ENCODE measurements at places on chromosomes 6 and 20.

GRCh38 chr20:43379239-43379917 lies 78.3 kb upstream of the SRSF6 start:
- DNase-seq: no peak

GRCh38 chr6:30703011-30703410 lies 12.2 kb upstream of the NRM start:
- DNase-seq: no peak

DNA sequence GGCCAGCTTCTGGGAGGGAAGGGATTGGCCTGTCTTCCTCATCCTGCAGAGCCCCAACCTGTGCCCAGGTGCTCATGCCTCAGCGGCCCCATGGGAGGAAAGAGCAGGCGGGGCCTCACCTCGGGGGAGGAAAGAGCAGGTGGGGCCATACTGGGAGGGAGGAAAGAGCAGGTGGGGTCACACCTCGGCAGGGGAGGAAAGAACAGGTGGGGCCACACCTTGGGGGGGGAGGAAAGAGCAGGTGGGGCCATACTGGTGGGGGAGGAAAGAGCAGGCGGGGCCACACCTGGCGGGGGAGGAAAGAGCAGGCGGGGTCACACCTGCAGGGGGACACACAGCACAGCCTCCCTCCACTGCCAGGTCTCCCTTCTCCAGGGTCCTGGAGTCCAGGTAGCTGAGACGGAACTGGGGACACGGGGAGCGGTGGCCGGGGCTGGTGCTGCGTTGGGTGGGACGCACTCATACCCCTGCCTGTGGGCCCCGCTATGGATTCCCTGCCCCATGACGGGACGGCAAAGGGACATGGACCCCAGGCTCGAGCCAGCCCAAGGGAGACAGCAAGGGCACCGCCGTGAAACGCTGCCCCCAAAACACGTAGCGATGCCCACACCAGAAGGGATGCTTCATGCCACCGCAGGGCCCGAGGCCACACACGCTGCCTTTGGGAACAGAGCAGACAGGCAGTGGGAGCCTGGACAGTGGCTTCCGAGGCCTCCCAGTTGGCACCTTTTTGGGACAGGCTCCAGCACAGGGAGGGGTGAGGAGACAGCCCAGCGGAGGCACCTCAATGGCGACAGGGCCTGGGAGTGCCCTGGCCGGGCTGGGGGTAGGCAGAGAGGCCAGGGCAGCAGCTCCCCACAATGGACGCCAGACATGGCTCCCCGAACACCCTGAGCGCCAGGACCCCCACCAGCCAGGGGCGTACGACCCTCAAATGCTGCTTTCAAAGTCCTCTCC lies 43.3 kb upstream of the CHRNA4 start:
- no peak for DNase-seq

- no peak for DNase-seq
Measured at GRCh38 chr20:40519918-40520317, 169.1 kb downstream of the MAFB start.

GRCh38 chr20:51978070-51978501 lies 175.8 kb upstream of the SALL4 start:
- no peak for DNase-seq

- DNase-seq: no peak
Measured at GRCh38 chr20:57586370-57586793, 25.5 kb downstream of the PCK1 start.

DNA sequence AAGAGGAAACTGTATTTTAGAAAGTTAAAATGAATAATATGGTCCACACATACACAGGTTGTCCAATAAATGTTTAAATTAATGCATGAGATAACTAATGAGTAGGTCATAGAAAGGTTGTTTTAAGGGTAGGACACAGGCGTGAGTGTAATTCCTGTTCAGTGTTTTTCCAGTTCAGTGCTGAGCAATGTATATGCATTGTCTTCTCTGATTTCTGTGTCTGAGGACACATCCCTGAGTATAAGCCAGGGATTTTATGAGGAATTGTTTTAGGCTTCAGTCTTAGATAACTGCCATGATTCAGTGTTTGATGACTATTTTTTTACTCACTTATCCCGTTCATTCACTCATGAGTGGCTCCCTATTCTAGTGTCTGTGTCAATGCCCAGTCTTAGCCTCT lies 298.5 kb upstream of the TBX18 start:
- no peak for DNase-seq

DNA sequence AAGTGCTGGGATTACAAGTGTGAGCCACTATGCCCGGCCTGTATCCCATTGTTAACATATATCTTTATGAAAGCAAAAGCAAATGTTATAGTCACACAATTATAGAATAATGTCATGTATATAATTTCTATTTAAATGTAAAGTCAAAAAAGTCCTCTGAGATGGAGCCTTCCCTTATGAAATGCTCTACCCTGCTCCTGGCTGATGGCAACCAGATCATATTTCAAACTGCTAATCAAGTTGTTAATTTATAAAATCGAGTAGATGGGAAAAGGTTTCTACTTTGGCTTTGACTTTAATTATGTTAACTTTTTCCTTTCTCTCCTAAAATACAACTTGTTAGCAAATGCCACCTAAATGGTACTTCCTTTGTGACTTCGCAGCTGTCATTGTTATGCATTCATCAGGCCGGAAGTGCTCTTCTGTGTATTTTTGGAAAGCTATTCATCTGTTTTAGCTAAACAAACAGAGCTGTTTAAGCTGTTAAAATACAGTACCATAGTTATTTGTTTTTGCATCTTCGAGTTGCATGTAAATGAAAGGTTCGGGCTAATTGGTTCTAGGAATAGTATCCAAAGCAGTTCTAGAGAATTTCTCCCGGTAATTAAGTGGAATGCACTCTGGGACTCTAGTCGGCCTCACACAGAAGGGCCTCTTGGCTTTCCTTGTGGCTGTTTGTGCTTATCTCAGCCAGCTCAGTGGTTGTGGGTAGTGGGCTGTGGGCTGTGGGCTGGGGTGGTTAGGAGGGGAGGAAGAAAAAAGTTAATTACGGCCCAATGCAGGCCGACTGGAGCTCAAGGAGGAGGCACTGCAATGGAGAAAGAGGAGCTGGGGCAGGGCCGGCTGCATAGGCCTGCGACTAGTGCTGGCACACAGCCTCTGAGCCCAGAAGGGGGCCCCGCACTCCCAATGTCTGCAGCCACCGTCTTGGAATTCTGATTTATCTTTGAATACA lies 34.8 kb downstream of the SLC35D3 start:
- no peak for DNase-seq

- no peak for DNase-seq
Measured at GRCh38 chr6:163324688-163325389, 89.7 kb upstream of the QKI start.

DNA sequence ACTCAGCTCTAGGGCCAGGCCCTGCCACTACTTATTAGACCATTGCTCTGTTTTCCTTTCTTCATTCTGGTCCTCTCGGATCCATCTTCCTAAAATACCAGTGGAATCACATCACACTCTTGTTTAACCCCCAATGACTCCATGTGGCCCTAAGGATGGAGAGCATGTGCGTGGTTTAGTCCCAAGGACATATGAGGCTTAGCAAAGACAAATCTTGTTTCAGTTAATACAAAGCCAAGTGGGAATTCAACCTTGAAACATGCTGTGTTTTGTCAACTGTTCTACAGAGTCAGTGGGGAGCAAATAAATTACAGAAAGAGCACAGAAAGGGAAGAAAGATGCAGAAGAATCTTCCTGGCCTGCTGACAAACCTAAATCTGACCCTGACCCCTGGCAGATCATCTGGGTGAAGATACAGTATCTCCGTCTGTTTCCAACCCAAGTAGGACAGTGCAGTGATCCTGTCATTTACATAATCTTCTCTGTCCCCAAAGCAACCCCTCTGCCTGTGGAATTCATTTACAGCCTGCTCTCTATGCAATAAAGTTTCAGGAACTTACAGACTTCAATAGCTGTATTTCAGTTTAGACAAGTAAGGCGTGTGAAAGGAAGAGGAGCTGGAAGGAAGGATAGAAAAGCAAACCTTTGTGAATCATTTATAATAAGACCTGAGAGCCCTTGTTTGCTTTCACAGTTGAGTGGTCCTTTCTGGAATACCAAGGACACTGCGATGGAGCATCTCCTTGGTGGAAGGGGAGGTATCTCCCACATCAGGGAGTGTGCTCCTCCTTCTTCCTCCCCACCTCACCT lies 144.0 kb downstream of the THBS2 start:
- no peak for DNase-seq

DNA sequence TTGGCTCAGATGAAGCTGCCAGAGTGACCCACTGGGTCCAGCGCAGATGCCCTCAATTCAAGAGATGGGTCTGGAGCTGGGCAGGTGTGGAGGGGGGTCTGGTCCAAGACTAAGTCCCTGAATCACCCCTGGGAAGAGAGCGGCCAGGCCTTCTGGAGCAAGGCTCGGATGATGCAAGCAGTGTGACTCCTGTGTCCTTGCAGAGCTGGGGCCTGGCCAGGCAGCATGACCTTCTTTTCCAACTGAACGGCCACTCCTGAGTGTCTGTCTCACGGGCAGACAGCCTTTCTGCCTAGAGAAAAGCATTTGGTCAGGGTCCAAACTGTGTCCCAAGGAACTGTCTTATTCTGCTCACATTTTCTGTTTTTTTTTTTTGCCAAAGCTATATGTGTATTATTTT lies 42.6 kb upstream of the FNDC1 start:
- DNase-seq: no peak
